Kidney (tissue), 22 donors: ENCODE measurements at places on chromosomes 16 and 17.

DNA sequence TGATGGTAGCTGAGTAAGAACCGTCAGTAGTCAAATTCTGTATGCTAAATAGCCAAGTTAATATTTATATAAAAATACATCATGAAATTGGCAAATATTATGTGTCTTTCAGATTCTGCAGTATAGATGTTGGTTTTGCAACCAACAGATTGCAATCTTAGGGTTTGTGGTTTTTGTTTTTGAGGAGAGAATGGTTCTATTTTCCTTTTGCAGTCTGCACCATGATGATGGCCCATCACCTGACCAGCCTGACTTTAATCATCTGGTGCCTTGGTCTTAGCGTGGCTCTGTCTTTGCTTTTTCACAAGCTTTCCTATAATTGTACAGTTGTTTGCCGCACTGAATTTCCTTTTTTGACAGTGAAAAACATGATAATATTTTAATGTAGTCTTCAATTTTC, 50.7 kb downstream of the NUP93 start:
- no peak for DNase-seq

- peak; percentile 88 for DNase-seq
Observed at GRCh38 chr17:17722081-17722905, 41.0 kb downstream of the RAI1 start.

DNA sequence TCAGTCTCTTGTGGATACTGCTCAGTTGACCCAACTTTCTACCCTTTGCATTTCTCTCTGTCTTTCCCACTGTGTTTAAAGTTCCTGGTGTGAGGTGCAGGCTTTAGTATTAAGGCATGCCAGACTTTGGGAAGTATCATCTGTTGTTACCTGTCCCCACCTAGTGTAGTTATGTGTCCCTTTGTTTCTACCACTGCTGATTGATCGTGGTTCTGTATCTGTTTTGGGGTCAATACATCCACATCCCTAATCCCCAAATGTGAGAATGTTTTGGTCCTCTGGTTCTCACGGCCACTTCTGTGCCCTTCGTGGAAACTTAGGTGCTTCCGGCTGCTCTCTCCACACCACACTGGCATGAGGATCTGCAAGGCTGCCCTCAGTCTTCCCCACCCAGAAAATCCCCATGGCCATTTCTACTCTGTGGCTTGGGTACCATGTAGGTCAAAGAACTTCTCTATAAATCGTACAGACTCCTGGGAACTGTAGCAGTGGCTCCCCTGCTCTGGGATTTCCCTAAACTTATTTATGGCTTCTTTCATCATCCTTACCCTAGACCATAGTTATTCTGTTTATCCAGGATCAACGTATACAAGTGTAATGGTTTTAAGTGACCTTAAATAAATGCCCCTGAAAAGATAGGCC, 443.2 kb downstream of the XYLT1 start:
- no peak for DNase-seq

DNA sequence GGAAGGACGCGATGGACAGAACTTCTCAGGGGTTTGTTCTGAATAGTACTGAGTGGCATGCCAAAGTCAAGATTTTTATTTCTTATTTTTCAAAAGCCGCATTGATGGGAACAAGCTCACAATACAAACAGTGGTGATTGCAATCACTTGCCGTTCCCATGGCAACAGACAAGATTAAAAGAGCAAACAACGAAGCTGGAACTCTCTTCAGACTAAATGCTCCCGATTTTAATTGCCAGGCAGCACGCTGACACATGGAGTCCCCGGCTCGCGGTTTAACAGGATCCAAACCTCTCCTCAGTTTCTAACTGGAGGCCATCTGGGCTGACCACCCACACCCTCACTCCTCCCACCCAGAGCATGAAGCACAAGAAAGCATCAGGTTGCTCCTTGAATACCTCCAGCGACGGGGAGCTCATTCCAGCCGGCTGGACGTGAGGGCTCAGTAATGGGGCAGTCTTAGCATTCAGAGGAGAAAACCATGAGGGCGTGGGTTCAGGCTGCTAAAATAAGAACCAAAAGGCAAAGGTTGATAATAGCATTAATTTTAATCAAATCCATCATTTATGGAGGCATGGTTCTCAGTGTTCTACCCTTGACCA, 41.5 kb downstream of the AIPL1 start:
- DNase-seq, result no peak

GRCh38 chr17:73744411-73744810, 100.2 kb upstream of the SDK2 start:
- DNase-seq, result no peak

GRCh38 chr17:43418441-43419374, 19.9 kb downstream of the ARL4D start:
- no peak for DNase-seq

DNA sequence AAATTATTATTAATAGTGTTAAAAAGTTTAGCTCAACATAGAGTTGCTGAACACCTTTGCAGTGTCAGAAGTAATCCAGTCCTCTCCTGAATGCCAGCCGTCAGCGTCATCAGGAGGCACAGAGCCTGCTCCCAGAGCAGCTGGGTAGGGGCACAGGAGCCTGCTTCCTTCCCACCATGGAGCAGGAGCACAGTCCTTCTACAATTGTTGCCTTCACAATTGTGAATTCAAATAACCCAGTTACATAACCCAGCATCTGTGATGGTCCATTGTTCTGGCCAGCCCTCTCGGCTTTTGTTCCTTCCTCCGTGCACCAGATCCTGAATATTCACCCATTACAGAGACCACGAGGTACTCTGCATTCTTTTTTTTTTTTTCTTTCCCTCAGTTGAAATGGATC, 393.9 kb upstream of the MAF start:
- DNase-seq, result no peak

DNA sequence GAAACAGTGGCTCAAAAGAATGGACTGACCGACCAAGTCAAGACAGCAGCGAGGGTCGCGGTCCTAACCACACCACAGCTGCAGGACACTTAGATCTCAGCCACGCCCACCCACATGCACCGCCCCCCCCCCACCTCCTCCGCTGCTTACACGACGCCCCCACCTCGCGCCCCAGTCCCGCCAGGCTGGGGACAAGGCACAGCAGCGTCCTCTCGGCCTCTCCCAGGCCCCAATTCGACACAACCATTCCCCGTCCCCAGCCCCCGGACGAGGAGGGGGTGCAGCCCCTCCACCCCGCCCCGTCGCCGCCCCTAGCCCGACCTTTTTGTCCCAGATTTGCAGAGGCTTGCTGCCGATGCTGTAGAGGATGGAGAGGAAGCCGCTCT, 477 bp downstream of the CFAP20 start:
- peak; percentile 79 for DNase-seq

DNA sequence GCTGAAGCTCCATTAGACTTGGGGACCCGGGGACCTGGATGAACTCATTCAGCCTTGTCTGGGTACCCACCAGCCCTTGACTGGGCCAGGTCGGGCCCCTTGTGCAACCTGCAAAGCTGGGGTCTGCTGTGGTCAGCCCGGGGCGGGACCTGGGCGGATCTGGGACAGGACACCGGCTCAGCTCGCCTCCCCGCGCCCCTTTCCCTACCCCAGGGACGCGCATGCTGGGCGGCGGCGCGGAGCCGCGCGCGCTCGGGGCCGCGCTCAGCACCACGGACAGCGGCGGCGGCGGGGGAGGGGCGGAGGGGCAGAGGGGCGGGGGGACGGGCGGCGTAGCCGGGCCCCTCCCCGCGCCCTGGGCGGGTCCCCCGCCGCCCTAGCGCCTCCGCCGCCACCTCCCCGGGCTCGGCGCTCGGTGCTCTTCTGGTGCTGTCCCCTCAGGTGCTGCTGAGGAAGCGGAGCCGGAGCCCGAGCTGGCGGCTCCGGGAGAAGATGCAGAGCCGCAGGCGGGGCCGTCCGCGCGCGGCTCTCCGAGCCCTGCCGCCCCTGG, 7.4 kb downstream of the ACD start:
- DNase-seq, result peak; percentile 66

DNA sequence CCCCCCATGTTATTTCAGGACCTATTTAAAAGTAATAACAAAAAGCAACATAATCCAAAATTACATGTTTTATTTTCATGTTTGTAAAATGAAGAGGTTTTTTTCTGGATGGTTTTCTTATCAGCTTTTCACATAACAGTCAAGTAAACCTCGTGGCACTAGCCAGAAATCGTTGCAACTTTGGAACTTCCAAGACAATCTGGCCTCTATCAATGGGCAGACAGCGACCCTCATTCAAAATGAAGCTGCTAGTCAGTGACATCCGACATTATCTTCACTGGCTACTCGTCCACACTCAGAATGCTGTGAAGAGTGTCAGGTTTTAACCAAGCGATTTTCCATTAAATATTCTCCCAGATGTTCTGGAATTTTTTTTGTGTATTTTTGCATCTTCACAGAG, 22.7 kb downstream of the ZNF652 start:
- DNase-seq, result no peak

DNA sequence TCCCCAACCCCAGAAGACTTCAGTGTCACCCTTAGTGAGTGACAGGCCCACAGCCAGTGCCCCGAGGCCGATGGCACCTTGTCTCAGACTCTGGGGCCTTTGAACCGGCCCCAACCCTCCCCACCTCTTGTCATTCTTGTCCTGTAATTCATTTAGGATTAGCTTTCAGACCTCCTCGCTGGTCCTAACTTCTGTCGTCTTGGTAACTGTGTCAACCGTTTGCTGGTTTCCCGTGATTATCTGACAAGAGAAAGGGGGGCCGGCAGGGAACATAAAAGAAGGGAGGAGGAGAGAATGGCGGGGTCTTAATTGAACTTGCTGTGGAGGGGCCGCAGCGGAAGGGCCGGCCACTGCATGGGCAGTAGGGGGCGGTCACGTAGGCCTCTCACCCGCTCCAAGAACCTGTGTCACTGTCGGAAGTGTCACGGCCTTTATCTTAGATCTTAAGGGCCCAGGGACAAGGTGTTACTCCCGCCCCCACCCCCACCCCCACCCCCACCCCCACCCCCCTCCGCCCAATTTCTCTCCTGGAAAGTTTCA, 46.5 kb upstream of the GSE1 start:
- DNase-seq, result no peak

GRCh38 chr17:80704894-80705293, 160.3 kb downstream of the RPTOR start:
- no peak for DNase-seq

- DNase-seq, result peak; percentile 92
Observed at GRCh38 chr17:31580706-31581490, 189.4 kb downstream of the RAB11FIP4 start.

GRCh38 chr17:36941265-36942010, 4.2 kb downstream of the LHX1 start:
- DNase-seq, result peak; percentile 41

- DNase-seq, result no peak
Observed at GRCh38 chr16:77308163-77308561, 109.0 kb downstream of the SYCE1L start.

DNA sequence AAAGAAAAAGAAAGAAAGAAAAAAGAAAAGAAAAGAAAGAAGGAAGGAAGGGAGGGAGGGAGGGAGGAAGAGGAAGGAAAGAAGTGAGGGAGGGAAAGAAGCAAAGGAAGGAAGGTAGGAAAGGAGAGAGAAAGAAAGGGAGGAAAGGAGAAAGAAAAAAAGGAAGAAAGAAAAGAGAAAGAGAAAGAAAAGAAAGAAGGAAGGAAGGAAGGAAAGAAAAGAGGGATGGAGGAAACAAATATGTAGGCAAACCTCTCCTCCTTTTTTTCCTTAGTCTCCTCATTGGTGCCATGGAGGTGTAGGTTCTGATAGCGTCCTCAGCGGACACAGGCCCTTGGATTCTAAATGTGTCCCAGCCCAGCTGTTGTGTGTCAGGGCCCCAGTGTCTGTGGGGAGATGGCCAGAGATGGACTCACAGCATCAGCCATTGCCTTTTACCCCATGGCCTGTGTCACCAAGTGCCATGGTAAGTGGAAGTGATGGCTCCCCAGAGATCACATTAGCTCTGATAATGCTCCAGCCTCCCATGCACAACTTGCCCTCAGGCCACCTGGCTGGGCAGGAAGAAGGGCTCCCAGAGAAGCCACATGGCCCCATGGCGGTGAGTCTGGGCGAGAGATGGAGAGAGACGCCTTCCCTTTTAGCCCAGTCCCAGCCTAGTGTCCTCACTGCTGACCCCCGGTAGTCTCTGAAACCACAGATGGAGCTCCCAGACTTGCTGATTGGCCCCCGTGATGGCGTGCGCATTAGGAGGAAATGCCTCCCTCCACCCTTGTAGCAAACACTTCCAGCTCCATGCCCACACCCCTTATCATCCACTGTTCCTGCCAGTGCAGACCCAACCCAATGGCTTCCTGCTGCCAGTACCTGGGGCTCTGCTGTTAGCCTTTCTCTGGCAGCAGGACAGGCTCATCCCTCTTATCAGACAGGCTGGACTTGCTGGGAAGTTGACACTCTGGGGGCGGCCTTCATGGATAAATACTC, 3.7 kb upstream of the SLC6A2 start:
- peak; percentile 68 for DNase-seq

- DNase-seq, result no peak
Observed at GRCh38 chr17:74677558-74678466, 34.9 kb downstream of the CD300LF start.

GRCh38 chr16:30429678-30430427, at the start of gene DCTPP1:
Gene DCTPP1, minus strand, starts transcription at chr16:30430030. Its CDS starts 50 bp downstream, at chr16:30429980.
- peak; percentile 97 for DNase-seq

- DNase-seq, result no peak
Observed at GRCh38 chr17:35733366-35733765, 1.9 kb downstream of the RASL10B start.

GRCh38 chr17:56478836-56479447, 114.6 kb upstream of the NOG start:
- DNase-seq, result no peak

DNA sequence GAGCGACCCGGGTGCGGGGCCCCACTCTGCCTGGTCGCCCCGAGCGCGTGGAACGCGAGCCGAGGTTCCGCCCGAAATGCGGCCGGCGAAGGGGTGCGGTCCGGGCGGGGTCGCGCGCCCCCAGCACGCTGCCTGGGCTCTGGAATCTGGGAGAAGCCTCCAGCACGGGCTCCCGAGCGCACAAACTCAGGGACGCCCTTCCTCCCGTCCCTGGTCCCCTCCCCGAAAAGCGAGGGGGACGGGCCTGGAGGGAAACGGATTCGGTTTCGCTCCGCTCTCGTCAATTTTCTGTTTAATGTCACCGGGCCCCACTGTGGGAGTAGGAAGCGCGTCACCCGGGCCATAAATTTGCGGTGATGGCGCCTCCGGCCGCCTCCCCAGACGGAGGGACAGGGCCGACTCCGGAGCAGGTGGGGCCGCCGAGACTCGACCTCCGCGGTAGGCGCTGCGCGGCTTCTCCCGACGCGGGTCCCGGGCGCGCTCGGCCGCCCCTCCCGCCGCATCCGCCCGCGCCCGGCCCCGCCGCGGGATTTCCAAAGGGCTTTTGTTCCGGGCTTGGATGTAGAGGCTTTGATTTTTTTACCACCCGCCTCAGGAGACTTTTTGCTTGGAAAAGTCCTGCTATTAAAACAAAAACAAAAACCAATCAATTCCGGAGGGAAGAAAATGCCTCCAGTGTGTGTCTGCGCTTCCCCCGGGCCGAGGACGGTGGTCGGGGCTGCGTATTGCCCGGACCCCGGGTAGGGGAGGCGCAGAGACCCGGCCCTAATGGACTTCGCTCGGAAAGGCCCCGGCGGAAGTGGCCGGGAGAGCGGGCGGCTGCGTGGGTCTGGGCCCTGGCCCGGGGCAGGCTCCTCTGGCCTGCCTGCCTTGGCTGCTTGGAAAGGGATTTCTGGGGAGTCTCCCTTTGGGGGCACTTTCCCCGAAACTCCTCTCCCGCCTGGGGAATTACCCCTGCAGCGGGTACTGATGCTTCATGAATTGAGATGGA, 7.9 kb upstream of the BAHCC1 start:
- peak; percentile 96 for DNase-seq
